NCI-H345 (cell line): ENCODE measurements at places on chromosomes 12 and 14.

DNA sequence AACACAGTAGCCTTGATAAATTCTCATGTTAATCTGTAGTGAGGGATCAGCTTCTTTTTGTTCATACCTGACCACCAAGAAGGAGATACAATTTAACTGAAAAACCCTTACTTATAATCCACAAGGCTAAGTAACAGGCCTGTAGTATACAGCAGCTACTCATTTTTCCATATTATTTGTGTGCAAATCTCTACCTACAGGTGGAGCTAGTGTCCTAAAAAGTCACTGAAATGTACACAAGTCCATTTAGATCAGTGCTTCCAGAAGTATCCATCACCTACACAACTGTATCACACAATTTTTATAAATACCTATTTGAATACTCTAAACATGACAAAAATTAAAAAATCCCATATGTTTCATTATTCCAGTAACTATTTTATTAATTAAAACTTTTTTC lies 173.2 kb downstream of the SLC35F4 start:
- peak; percentile 18 for DNase-seq

DNA sequence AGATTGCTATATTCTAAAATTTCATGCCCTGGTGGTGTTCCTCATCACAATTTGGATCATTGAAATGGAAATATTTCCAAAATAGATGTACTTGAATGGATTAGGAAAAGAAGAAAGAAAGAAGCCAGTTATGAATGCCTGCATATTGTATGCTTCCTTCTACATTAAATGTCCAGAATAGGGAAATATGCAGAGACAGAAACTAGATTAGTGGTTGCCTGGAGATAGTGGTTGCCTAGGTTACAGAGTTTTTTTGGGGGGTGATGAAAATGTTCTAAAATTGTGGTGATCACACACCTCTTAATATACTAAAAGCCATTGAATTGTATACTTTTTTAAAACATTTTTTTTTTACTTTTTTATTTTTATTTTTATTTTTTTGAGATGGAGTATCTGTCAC lies 18.0 kb downstream of the TUBA1A start:
- DNase-seq = no peak

- no peak for DNase-seq
Measured at GRCh38 chr14:63603749-63604277, 37.9 kb downstream of the WDR89 start.

- DNase-seq = no peak
Measured at GRCh38 chr14:61329478-61330051, 8.2 kb downstream of the PRKCH start.

- no peak for DNase-seq
Measured at GRCh38 chr14:57243320-57243719, 25.4 kb downstream of the EXOC5 start.

- peak; percentile 36 for DNase-seq
Measured at GRCh38 chr14:68791078-68791901, 1.6 kb downstream of the ZFP36L1 start.

DNA sequence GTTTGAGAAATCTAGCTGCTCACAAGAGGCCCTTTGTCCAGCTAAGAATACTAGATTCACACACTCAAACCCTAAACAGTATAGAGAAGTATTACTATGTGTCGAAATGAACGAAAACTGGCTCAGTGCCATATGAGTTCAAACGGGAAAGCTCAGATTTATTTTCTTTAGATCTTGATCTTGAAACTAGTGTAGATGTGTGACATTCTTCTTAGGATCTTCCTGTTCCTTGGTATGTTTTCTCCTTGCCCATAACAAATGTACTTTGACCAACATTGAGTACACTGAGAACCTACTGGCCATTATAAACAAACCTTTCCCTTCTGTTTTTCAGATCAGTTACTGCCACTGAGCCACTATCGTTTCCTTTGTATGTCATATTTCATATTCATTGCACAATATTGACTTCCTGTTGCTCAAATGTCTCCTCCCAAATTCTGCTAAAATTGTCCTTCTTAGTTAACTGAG lies 21.3 kb downstream of the MYBPC1 start:
- no peak for DNase-seq
